ENCODE measurements at places on chromosomes 11 and 22. TPM values are rescaled to one million over a fixed set of nuclear protein-coding genes. Genes with fewer than 3 reads are reported as not detected.

DNA sequence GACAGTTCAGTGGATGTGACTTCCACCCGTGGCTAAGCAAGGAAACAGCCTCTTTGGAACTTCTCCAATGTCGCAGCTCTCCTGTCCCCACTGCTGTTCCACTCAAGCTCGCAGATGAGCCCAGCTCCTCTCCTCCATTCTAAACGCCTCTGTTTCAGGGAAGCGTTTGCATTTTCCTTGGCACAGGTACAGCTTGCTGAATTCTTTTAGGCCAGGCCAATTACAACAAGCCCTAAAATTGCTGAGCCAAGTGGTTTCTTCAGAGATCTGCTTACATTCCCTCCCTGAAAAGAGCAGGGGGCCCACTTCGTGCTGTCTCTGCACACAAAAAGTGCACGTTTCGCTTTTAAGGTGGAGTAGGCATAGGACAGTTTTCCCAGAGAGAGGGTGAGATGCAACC, 91.5 kb upstream of the BLID start:
- DNase-seq, result peak; percentile 45

- DNase-seq, result peak; percentile 80
These were observed 13.7 kb downstream of the RASD2 start for GRCh38 chr22:35554297-35554845.

GRCh38 chr11:107876141-107876540, 17.6 kb upstream of the SLC35F2 start:
- no peak for DNase-seq

DNA sequence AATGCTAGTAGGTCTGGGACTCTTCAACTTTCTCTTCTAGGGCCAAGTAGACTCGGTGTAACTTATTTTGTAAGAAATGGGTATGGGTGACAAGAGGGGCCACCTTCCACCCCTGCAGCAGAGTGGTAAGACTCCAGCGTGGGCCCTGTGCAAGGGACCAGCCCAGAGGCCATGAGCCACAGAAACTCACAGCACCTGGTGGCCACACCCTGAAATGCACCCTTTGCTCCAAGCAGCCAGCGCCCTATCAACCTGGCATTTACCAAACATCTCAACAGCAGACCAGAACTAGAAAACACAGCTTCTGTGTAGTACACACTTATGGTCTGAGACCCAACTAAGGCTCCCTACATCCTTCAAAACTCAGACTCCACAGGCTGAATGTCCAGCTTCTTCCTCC, 5.7 kb downstream of the CDCA5 start:
- peak; percentile 34 for DNase-seq

DNA sequence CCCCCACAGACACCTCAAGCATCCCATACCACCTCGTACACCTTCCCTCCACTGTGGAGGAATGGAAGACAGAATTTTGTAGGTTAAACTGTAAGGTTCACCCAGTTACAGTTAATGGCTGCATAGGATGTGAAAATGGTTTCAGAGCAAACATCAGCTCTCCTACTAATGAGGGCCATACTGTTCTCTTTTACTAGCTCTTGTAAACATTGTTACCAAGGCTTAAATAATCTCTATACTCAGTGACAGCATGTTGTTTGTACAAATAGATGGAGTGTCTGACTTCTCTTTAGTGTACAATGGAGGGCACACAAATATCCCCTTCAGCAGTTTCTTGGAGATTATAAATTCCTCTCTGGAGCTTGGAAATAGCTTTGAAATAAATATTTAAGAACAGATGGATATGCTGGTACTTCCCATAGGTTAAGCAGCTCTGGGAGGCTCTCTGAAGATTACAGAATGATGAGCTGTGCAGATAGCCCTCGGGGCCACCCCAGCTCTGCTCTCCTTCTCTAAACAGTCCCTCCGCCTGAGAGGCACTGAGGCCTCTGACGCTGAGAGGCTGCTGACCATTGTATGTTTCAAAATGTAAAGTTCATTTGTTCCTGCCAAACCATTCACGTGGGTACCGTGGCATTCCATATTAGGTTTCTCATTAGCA, 25.7 kb downstream of the TTC12 start:
- DNase-seq, result no peak

GRCh38 chr11:129208863-129209262, 16.7 kb upstream of the ARHGAP32 start:
- no peak for DNase-seq

DNA sequence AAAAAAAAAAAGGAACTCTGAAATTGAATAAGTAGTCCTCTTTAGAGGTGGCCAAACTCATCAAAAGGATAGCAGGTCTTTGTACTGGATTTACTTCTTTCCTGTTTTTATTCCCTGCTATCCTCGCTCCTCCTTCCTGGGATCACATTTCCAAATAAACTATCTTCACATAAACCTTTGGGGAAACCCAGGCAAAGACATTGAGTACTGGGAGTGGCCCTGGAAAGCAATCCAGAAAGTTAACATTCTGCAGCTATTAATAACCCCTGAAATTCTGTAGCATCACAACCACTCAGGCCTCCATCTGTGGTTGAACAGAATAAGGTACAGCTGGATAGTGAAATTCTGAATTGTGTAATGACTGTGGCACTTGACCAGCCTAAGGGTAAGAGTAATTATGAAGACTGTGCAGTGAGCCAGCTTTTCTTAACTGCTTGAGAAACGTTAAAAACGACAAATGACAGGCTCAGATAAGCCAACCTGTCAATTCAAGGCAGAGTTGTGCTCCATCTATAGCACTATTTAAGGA, 58.8 kb downstream of the ISX start:
- DNase-seq, result no peak

GRCh38 chr11:108871152-108871551, 206.3 kb downstream of the DDX10 start:
- DNase-seq, result peak; percentile 63

DNA sequence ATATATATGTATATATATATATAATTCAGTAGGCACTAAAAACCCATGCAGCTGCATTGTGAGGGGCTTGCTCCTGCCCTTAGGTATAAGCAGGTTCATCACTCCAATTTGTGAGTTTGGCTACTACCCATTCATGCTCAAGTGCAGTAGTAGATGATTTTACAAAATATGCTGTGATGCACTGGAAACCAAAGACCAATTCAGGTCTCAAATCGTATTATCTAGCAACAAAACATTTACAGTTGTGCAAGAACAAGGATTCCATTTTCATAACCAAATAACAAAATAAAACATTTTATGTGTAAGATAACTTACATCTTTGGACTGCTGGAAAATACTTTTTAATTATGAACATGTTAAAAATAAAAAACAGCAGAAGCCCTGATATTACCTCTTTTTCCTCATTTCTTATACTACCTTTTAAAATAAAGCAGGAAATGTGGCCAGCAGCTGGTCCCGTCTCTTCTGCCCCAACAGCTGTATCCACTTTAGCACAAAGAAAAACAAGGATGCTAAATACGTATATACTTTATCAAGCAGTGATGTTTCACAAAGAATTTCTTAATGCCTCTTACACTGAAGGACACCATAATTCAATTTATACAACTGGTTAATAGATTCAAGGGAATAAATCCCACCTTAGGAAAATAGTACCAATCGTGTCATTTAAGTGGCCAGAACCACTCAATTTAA, 2.8 kb downstream of the CREBZF start:
- DNase-seq, result no peak

- no peak for DNase-seq
These were observed 13.7 kb downstream of the CARD10 start for GRCh38 chr22:37505565-37505964.

GRCh38 chr11:35116245-35116644, 22.7 kb upstream of the CD44 start:
- peak; percentile 80 for DNase-seq

- no peak for DNase-seq
These were observed 8.6 kb upstream of the RELT start for GRCh38 chr11:73367482-73368024.

DNA sequence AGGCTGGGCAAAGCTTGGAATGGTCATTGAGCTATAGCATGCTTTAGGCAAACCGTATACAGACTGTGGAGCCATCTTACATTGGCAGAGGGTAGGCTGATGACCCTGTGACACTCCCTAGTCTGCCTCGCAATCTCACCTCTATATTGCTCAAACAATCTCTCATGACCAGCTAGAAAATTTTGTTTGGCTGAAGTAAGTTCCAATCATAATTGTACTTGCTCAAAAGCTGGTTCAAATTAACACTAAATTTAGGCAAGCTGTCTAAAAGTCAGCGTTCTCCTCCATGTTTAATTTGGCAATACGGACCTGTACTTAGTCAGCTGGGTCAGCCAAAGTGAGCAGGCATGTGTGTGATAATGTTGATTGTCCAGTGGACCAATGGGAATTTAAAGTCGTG, 133.0 kb downstream of the SWAP70 start:
- no peak for DNase-seq

DNA sequence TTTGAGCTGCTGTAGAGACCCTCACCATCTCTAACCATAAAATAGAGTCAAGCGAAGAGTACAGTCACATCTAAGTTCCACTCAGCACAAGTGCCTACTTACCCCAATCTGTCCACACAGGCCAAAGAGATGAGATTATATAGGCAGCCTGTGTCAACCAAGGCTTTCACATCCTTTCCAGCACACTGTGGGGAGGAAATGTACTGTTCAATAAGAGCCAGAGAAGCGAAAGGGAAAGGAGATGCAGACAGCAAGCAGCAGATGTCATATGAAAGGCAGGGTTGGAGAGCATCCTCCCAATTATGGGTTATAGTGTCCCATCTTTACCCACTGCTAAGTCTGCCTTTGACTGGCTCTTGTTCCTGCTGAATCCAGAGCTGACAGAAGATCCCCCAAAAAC, 16.4 kb downstream of the NRIP3 start:
- no peak for DNase-seq

- DNase-seq, result peak; percentile 76
These were observed 71.8 kb upstream of the PAX6 start for GRCh38 chr11:31882951-31883392.

- DNase-seq, result peak; percentile 74
These were observed 6.0 kb upstream of the CLCF1 start for GRCh38 chr11:67379061-67380058.

DNA sequence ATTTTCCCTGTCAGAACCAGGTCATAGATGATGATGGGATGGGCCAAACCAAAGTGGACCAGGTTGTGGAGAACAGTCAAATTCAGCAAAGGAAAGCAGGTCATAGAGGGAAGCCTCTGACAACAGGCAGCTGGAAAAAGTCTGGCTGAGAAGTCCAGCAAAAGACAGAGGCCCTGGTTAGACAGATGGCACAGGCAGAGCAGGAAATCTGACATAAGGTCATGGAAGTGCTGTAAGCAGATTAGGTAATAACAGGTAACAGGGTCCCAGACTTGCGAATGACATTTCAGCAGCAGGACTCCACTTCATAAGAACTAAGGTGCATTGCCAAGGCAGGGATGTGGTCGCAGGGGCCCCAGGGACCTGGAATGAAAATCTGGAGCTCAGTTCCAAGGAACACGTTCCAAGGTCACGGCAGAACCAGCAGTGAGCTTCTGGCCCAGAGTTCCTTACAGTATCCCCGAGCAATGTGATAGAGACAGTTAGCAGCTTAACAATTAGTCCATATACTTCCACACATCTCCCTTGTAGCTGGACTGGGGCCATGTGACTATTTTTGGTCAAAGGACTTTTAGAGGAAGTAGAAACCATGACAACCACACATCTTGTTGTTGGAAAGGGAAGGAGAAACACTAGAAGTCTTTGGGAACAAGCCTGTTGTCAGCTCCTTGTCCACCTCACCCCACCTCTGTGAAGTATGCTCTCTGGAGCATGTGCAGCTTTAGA, 75.4 kb downstream of the ME3 start:
- DNase-seq, result peak; percentile 25

GRCh38 chr11:3855808-3856491, 486 bp downstream of the STIM1 start:
- DNase-seq, result peak; percentile 43

- no peak for DNase-seq
These were observed 18.7 kb downstream of the PPM1F start for GRCh38 chr22:21933910-21934309.

DNA sequence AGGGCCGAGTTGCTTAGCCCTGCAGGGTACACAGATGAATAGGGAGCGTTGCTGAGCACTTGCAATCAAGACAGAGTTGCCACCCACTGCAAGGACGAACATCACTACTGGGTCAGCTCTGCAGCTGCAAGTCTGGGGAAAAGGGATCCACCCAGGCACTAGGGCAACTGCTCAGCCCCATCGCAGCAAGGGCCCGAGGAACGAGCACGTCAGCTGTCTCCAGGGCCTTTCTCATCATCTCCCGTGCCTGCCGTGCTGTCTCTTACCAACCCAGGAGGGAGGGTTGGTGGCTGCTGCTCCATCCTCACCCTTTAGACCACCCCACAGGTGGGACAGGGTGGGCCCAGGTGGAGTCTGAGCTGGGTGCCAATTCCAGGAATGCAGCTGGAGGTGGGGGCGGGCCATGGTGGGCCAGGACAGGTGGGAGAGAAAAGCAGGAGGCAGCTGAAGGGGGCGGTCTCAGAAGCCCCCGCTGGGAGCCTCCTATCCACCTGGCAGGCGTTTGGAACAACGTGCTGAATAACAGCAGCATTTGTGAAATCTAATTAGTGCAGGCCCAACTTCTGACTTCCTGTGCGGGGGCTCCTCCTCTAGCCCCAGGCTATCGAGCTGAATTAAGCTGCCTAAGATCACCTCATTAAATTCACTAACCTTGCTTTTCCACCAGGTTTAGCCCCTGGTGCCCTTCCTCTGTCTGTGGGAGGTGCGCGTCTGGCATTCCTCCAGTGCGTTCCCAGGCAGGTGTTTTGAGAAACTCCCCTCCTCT, 252.5 kb downstream of the ST3GAL4 start:
- no peak for DNase-seq

DNA sequence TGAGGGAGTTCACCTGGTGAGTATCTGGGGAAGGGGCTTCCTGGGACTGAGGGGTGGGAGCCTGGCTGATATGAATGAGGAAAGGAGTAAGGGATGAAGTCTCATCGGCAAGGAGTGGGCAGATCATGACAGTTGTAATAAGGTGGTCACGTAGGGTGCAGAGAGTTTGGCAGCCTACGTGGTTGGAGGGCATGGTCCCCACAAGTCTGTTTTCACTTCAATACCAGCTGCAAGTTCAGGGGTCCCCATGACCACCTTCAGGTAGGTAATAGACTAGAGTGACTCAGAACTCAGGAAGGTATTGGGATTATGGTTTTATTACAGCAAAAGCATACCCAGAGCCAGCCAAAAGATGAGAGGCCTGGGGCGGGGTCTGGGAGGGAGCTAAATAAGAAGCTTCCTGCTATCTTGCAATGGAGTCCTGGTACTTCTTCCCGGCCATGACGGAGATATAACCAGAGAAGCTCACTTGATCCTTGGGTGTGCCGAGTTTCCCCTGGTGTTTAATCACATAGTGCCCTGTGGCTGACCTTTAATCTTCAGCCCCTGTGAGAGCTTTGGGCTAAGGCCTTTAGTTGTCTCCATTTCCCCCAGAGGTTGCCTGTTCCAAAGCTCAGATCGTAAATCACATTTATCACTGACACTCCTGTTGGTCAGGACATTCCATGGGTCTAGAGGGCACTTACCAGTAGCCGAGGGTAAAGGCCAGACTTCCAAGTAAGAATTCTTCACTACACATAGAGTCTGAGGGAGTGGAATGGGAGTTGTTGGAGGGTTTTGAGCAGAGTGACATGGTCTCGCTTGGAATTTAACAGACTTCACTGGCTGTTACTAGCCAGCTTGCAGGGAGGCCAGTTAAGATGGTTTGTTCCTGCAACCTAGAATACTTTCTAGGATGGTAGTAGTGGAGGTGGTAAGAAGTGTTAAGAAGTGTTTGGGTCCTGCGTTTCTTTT, 9.1 kb downstream of the SLC3A2 start:
- no peak for DNase-seq

- DNase-seq, result no peak
These were observed 156.7 kb downstream of the CTTN start for GRCh38 chr11:70555078-70555477.

Gene DRD2
- not detected for total RNA-seq

Gene KRTAP5-1
- total RNA-seq, result not detected

Gene GSTT2B
- 0.68 TPM for total RNA-seq

Gene MED19
- total RNA-seq, result 22.1 TPM

Gene JHY
- 2.2 TPM for total RNA-seq

Measured in Daoy (cell line).